Ovary (tissue), 10 donors: ENCODE measurements at places on chromosomes 2 and 18. TPM values are rescaled to one million over a fixed set of nuclear protein-coding genes. Genes with fewer than 3 reads are reported as not detected.

DNA sequence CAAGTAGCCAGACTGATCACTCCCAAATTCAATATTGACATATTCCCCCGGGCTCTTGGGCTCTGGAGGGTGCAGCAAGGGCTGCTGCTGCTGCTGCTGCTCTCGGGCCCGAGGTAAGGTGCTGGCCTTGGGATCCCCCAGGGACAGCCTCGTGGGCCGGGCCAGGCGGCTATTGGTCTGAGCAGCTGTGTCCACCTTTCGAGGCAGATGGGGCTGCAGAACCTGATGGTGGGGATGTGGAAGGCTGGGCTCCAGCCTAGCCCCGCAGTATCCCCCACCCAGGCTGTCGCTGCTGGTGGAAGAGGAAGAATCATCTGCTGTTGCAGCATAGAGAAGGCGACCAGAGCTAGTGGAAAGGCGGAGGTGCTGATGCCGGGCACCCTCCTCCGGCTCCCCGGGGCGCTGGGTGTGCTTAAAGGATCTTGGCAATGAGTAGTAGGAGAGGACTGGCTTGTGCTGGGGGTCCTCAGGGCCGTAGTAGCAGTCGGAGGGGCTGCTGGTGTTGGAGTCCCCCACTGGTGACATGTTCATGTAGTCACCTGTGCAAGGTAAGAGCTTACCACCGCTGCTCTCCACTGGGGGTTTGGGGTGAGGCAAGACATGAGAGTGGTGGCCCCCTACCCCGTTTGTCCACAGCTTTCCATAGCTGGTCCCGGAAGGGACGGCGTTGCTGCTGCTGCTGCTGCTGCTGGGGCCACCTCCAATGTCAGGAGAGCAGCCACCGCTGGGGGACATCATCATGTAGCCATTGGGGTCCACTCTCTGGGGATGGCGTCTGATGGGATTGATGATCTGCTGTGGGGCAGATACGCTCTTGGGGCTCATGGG, 3.4 kb downstream of the IRS1 start:
- no peaks in the 10 kb centered on the region for H3K4me1 ChIP-seq
- peak; percentile 41 for DNase-seq
- peak overlapping the region; percentile 90 for H3K27ac ChIP-seq
- H3K36me3 ChIP-seq = no peaks in the 10 kb centered on the region
- peak overlapping the region; percentile 93 for H3K4me3 ChIP-seq

DNA sequence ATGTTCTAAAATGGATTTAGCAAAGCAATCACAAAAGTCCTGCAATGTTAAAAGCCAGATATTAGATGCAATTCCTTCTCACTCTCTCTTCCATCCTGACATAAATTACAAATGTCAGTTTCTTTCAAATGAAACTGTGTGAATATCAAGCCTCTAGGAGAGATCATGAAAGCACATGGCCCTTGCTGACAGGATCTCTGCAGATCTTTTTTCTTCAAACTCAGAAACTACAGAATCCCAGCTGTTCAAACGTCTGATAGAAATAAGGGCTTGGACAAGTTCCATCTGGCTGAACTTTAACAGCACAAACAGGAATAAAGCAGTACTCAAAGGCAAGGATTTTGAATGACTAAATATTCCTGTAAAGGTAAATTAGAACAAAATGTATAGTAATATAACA, 47.6 kb downstream of the PDE1A start:
- H3K27ac ChIP-seq = no peak overlapping the region
- H3K27me3 ChIP-seq = no peaks in the 10 kb centered on the region
- H3K4me3 ChIP-seq = no peak overlapping the region
- no peaks in the 10 kb centered on the region for H3K36me3 ChIP-seq
- no peak for DNase-seq

Gene NOSTRIN
- total RNA-seq = 12.8 TPM

DNA sequence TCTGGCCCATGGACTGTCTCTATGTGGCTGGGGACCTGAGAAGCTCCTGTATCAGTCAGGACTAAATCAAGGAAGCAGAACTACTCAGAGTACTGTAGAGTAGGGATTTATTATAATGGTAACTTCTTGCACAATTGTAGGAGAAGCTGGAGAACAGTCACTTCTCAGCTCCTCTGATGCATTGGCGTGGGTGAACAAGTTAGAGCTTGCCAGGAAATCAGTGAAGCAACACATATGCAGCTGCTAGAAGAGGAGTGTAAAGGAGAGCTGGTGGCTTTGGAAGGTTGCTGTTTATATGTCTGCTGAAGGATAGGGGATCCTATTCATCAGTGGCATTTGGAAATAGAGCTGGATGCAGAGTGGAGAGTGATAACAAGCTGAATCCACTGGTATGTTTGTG, 215.5 kb upstream of the CWC22 start:
- H3K4me3 ChIP-seq = no peak overlapping the region
- DNase-seq = no peak
- H3K27ac ChIP-seq = no peak overlapping the region
- H3K27me3 ChIP-seq = no peaks in the 10 kb centered on the region
- H3K36me3 ChIP-seq = no peaks in the 10 kb centered on the region

GRCh38 chr18:79384151-79384807, 11.5 kb upstream of the NFATC1 start:
- no peaks in the 10 kb centered on the region for H3K27me3 ChIP-seq
- H3K27ac ChIP-seq = no peak overlapping the region
- DNase-seq = no peak
- no peaks in the 10 kb centered on the region for H3K36me3 ChIP-seq
- peaks cover 5% of the 10 kb centered on the region for H3K4me1 ChIP-seq

Gene GMPPA
- total RNA-seq = 23.7 TPM

GRCh38 chr2:96391153-96391827, 55.7 kb downstream of the NCAPH start:
- no peak overlapping the region for H3K27ac ChIP-seq
- H3K4me3 ChIP-seq = no peak overlapping the region
- DNase-seq = no peak
- H3K27me3 ChIP-seq = no peaks in the 10 kb centered on the region
- no peaks in the 10 kb centered on the region for H3K36me3 ChIP-seq
- no peaks in the 10 kb centered on the region for H3K4me1 ChIP-seq

GRCh38 chr2:173669271-173669853, 295.8 kb downstream of the SP3 start:
- no peaks in the 10 kb centered on the region for H3K4me1 ChIP-seq
- no peaks in the 10 kb centered on the region for H3K36me3 ChIP-seq
- no peak overlapping the region for H3K4me3 ChIP-seq
- H3K27ac ChIP-seq = no peak overlapping the region

DNA sequence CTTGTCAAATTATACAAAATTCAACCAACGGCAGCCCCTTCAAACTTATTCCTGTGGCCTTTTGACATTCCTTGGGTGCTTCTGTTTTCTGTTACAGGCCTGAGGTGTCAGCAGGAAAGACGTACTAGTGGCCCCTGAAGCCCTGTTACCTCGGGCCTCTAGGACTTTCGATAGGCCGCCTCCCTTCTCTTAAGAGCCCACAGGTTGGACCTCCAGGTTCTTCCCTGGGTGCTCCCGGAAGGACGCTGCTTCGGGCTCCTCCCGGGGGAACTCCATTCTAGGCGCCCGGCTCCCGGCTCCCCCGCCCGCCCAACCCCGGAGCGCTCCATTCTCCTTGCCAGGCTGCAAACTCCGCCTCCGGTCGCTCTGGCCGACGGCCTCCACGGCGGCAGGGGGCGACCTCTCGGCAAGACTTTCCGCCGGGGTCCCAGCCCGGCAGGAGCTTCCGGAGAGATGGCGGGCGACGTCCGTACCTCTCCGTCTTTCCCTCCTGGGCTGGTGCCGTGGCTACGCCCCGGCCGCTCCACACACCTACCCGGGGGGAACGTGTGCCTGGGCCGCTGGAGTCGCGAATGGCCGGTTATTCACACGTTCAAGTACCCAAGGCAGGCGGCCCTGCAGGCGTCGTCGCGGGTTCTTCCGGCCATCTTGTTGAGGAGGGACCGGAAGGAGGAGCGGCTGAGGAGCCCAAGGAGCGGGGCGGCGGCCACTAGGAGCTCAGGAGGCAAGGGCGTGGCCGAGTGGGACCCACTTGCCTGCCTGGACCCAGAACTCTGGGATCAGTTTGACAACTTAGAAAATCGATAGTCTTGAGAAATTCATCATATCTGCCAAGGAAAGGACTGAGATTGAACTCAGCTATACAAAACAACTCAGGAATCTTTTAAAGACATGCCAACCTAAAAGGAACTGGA, 27.5 kb downstream of the BOLA3 start:
- H3K4me3 ChIP-seq = peak overlapping the region; percentile 67
- H3K36me3 ChIP-seq = no peaks in the 10 kb centered on the region
- peak overlapping the region; percentile 1 for H3K27ac ChIP-seq
- peaks cover 1% of the 10 kb centered on the region for H3K4me1 ChIP-seq
- DNase-seq = peak; percentile 80
- H3K27me3 ChIP-seq = no peaks in the 10 kb centered on the region

DNA sequence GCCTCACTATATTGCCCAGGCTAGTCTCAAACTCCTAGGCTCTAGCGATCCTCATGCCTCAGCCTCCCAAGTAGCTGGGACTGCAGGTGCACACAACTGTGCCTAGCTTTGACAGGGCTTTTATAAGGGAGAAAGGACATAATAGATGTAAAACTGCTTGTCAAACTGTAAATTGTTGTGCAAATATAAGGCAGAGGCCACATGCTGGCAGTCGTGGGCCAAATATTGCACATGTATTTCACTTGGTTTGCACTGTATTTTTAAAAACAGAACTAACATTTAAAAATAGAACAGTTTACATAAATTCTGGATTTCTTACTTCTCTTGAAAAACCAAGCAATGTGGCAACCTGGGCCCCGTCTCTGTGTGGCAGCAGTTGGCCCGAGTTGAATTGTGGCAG, 31.2 kb upstream of the MYO3B start:
- H3K27me3 ChIP-seq = no peaks in the 10 kb centered on the region
- peaks cover 2% of the 10 kb centered on the region for H3K4me1 ChIP-seq
- H3K4me3 ChIP-seq = no peak overlapping the region
- no peak overlapping the region for H3K27ac ChIP-seq

GRCh38 chr2:8003462-8004075, 678.3 kb upstream of the ID2 start:
- peak overlapping the region; percentile 72 for H3K27ac ChIP-seq
- peak; percentile 67 for DNase-seq
- H3K4me3 ChIP-seq = peak overlapping the region; percentile 1
- peaks cover 16% of the 10 kb centered on the region for H3K4me1 ChIP-seq

DNA sequence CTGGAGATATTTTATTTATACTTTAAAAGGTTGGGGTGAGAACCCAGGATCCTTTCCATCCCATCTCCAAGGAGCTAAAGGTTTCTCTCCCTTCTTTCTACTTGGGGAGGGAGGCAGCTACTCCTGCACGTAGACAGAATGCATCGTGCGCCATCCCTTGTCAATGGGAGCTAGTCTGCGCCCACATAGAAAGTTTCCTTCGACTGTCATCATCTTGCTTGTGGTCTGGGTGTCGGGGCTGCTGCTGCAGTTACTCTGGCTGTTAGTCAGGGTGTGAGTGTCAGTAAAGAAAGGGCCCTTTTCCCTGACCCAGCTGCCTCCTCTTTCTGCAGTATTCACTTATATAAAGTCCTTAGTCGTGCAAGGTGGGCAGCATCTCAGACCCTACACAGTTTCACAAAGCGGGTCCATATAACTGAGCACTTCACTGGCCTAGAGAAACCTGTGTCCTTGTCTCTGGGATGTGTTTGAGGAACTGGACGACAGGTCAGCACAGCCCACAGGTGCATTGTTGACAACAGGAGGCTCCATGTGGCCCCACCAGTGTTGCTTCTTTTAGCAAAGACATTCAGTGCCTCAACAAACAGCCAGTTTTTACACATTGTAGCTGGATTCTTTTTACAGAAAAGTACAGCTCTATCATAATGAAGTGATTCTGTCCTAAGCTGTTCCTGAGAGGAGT, 22.4 kb downstream of the NPAS2 start:
- H3K4me1 ChIP-seq = no peaks in the 10 kb centered on the region
- H3K4me3 ChIP-seq = no peak overlapping the region
- no peaks in the 10 kb centered on the region for H3K27me3 ChIP-seq
- no peak for DNase-seq

DNA sequence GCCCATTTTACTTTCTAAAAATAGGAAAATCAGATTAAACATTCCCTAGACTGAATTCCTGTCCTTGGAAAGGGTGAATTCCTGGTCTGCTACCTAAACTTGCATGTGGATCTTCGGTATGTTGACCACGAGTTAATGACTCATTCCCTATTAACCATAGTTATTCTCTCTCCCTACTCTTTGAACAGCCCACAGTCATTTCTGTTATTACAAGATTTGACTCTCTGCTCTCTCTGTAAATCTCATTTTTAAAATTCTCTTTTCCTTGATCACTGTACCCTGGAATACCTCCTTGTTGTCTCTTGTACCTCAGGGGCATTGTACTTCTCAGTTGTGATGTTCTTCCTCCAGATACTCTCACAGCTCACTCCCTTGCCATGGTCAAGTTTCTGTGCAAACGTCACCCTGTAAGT, 92.0 kb upstream of the GULP1 start:
- no peaks in the 10 kb centered on the region for H3K36me3 ChIP-seq
- H3K27ac ChIP-seq = no peak overlapping the region
- no peak overlapping the region for H3K4me3 ChIP-seq
- H3K4me1 ChIP-seq = peaks cover 1% of the 10 kb centered on the region
